ENCODE measurements at places on chromosomes 1 and 21.

GRCh38 chr1:171090604-171091003, at the start of gene FMO3:
FMO3 (plus strand) TSS chr1:171090905; CDS start chr1:171092659, 1,754 bp downstream.
- no peak for DNase-seq

DNA sequence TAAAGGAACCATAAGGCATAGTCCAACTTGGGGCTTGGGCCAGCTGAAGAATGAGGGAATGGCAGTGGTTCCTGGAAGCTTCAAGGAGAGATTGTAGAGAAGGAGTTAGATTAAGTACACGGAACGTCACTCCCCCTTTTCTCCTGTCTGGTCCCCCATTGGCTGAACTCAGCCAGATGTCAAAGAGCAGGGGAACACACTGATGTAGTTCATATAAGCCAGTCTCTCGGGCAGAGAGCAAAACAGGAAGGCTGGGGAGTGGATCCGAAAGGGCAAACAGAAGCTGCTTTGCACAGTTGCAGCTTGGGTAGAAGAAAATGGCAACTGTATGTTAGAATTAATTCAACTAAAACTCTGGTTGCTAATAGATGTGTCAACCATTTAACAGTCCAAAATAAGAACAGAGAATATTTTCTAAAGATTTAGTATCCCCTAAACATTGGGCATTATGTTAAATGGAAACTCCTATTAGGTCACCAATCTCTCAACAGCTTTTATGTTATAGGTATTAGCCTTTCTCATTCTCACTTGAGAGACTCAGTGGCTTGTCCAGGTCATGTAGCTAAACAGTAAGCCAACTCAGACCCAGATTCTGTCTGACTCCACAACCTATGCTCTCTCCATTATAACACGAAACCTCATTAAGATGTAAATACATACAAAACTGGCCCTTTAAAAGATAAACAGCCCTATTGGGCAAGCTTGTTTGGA, 600.7 kb upstream of the USP24 start:
- no peak for DNase-seq

DNA sequence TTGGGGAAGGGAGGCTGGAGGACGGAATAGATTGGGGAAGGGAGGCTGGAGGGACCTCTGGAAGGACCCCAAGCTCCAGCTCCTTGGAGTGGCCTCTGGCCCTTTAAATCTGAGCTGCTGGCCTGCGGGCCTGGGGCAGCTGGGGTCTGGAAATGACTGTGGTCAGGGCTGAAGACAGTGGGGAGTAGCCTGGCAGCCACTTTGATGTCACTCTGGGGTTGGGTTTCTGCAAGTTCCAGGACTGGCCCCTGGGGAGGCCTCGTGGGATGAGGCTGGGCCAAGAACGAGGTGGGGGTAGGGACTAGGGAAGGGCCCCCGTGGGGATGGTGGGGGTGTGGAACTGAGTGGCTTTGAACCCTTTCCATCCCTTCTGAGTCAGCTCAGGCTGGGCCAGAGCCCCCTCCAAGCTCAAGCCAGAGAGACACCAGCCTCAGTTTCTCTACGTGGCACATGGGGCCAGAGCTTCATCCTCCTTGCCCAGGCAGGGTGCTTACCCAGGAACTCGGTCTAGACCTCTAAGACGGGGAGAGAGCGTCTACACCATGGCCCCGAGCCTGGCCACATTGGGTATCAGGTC, 59.7 kb downstream of the ALPL start:
- no peak for DNase-seq

- DNase-seq, result no peak
Observed at GRCh38 chr1:215523128-215523861, 43.8 kb upstream of the KCTD3 start.

GRCh38 chr21:31609081-31609480, 50.4 kb upstream of the SOD1 start:
- no peak for DNase-seq

DNA sequence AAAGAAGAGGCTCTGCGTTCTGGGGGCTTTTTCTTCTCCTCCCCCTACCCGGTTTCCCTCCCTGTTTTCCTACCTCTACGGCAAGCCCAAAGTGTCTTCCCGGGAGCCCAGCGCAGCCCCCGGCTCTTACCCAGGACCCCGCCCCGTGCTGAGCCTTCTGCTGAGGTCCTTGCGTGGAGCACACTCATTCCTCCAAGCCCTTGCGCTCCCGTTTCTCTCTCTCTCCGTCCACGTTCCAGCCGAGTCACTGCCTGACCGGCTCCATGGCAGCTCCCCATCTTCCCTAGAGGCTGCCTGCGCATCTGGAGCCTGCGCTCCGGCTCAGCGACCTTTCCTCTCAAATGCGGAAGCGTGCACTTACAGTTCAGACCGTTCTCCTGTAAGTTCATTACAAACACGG, 24.9 kb upstream of the PDXK start:
- DNase-seq, result no peak

DNA sequence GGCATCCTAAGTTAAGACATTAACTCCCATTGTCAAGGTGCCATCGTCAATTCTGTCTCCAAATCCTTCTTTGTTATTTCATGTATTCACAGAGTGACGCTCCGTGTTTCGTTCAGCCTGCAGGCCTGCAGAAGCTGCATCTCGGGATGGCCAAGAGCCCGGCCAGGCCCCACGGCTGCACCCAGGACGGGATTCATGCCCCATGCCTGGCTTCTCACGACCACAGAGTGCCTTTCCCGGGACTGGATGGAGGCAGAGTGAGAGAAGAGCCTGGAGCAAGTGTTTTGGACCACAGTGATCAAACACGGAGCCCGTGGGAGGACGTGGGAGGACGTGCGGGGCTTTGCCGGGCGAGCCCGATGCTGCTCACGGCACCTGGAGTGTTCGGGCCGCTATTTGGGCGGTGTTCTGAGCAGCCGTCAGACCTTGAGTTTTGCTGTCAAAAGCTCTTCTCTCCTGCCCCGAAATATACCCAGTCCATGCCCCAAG, 56.8 kb downstream of the COL6A1 start:
- DNase-seq, result no peak
